NCI-H2081 treated with DMSO at 0.1 percent for 48 hours (cell line): ENCODE measurements at places on chromosomes 2 and 18.

DNA sequence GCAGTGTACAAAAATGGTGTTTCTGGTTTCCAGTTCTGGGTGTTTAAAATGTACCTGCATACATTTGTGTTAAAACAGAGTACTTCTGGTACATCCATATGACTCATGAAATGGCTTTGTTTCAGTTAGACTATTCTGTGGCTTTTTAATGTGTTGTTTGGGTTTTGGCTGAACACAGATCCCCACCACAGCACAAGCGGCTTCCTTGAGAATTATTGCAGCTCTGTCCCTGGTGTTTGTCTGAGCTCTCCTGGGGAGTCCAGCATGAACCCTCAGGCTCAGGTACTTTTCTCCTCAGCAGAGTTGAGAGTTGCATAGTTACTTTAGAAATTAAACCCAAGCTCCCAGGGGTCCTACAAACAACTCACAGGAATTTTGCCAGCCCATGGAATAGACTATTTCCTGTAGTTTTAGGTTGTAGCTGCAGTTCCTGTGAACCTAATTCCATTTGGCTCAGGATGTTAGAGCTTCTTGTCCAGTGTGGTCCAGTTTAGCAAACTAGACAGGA lies 64.8 kb upstream of the EML6 start:
- DNase-seq: no peak

DNA sequence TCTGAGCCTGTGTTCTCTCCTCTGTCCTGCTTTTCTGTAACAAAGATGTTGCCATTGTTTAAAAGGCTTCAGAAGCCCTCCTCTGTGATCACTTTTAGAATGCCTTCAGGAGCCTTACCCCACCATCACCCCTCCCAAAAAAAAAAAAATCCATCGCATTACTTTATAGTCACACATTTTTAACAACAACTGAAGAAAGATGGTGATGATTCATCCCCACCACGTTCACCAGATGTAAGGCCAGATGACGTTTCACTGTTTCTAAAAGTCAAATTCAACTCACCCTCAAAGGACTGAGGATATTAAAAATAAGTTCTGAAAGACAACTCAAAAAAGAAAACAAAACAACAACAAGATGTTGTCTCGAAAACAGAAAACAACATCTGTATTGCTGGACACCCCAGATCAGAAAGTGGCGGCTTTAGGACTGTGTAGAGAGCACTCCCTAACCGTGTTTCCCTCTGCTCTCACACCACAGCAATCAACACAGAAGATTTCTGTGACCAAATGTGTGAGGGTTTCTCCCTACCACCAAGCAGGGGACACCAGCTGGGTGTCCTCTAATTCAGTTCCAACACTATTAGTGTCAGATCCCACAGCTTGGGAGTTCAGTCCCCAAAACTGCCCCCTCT lies 61.9 kb upstream of the CREB1 start:
- DNase-seq: no peak

DNA sequence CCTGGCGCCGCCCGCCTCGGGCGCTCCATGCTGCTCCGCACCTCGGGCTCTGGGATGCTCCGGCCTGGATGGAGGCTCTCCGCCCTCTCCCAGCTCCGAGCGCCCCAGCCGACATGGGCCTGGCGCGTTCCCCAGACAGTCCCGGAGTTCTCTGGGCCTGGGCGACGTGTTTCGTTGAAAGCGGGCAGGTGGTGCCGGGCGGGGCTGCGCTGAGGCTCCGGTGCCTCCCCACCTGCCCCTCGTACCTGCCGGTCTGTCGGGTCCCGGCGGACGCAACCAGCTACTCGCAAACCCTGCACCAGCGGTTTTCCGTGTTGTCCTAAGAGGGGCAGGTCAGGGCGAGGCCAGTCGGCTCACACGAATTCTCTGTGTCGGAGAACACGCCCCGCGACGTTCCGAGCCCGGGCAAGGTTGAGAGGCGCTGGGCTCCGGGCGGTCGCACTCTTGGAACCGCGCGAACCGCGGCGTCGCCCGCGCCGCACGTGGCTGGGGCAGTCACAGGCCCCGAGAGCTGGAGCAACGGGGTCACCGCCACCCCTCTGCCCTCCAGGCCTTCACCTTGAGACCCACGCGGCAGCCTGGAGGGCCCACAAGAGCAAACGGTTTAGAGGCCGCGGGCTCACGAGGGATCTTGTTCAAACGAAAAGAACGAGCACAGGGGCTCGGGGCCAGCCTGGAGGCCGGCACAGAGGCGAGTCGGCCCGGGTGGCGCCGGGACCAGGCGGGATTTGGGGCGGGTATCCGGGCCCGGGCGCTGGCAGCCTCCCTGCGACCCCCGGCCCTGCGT lies 4.2 kb upstream of the SIX2 start:
- DNase-seq: no peak

GRCh38 chr2:390959-391358 lies 103.1 kb upstream of the ALKAL2 start:
- no peak for DNase-seq

- DNase-seq: no peak
Measured at GRCh38 chr2:57291209-57291608, 755.4 kb upstream of the VRK2 start.

- no peak for DNase-seq
Measured at GRCh38 chr2:20568501-20569463, 82.1 kb downstream of the HS1BP3 start.

DNA sequence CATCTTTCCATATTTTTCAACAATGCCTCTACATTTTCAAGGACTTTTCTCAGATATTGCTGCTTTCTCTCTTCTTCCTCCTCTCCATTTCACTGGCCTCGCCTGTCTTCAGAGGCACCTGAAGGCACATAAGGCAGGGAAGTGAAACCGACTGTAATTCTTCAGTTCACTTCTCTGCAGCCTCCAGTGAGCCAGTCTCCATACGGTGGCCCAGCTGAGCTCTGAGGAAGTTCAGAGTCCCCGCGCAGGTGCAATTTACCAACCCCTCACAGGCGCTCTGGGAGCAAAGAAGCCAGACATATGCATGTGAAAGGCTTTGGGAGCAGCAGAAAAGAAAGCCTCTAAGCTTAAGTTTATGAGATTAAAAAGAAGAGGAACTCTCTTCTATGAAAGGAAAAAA lies 12.4 kb downstream of the KLHL14 start:
- DNase-seq: no peak

GRCh38 chr2:182726473-182726872 lies 10.4 kb downstream of the DNAJC10 start:
- no peak for DNase-seq

GRCh38 chr2:33146102-33146501 lies 199.3 kb downstream of the LTBP1 start:
- DNase-seq: no peak

- DNase-seq: no peak
Measured at GRCh38 chr2:129354631-129355030, 624.8 kb upstream of the RAB6C start.

DNA sequence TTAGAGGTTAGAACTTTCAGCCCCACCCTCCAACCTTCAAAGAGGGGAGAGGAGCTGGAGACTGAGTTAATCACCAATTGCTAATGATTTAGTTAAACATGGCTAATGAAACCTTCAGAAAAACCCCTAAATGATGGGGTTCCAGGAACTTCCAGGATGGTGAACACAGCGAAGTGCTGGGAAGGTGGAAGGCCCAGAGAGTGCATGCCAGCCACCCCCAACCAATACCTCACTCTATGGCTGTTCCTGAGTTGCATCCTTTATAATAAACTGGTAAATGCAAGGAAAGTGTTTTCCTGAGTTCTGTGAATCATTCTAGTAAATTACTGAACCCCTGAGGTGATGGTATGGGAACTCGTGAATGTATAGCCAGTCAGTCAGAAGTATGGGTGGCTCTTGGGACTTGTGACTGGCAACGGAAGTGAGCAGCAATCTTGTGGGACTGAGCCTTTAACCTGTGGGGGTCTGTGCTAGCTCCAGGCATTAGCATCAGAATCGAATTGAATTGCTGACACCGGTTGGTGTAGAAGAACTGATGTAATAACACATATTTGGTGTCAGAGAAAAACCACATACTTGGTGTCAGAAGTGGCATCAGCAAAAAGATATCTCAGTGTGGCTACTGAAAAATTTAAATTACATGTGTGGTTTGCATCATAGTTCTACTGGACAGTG lies 37.4 kb downstream of the NPHP1 start:
- no peak for DNase-seq

- no peak for DNase-seq
Measured at GRCh38 chr18:74381621-74382295, 66.1 kb downstream of the C18orf63 start.

DNA sequence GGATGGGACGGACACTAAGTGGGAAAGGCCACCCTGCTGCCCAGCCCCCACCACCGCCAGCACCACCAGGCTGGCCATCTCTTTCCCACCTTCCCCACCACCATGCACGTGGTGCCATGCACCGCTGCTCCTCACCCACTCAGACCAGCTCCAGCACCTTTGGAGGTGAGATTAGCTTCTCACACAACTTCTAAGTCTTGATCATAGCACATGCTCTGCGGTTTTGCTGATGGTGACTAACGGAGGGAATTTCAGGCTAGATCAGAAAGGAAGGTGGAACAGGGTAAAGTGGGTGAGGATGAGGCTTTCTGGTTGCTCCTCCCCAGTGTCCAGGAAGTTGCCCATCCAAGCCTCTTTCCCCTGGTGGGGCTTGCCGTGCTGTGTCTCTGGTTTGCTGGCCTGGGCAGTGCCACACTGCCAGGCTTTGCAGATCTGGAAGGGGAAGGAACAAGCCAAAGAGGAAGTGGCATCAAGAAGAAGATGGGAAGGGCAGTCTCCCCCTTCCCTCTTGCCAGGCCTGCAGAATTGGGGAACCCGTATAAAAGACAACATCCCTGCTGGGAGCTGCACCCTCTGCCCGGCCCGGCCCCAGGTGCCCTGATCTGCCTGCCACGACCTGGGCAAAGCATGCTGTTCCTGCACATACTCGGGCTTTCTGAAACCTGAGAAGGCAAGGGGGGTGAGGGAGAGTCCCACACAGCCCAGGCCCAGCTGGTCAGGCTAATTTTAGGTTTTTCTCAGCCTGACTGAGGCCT lies 44.3 kb upstream of the CAB39 start:
- no peak for DNase-seq

- no peak for DNase-seq
Measured at GRCh38 chr18:29226213-29226612, 1049.3 kb upstream of the CDH2 start.

- DNase-seq: no peak
Measured at GRCh38 chr2:54520687-54521086, 64.6 kb downstream of the SPTBN1 start.

- no peak for DNase-seq
Measured at GRCh38 chr18:4888251-4889040, 308.6 kb downstream of the AKAIN1 start.

GRCh38 chr18:61924550-61924949 lies 31.7 kb upstream of the RNF152 start:
- DNase-seq: no peak

GRCh38 chr18:5574843-5575242 lies 31.0 kb upstream of the EPB41L3 start:
- no peak for DNase-seq

- DNase-seq: no peak
Measured at GRCh38 chr2:119293900-119294299, 70.3 kb downstream of the STEAP3 start.

- DNase-seq: no peak
Measured at GRCh38 chr2:195322324-195322723, 334.7 kb upstream of the SLC39A10 start.

GRCh38 chr2:188203776-188204175 lies 87.9 kb upstream of the GULP1 start:
- DNase-seq: no peak

DNA sequence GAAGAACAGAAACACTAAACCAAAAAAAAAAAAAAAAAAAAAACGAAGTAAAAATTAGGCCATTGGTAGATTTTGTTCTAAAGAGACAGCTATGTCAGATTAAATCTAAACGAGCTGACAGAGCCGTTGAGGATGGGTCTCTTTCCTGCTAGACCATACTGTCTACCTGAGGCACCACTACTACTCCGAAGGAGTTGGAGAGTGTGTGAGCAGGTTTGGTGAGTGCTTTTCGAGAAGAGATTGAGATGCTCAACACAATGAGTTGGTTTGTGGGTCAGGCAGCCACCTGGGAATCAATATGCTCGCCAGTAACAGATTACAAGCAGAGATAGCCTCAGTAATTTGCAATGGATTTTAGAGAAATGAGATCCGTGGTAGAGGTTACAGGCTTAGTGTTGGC lies 281.5 kb upstream of the EPAS1 start:
- no peak for DNase-seq

- DNase-seq: no peak
Measured at GRCh38 chr2:33577668-33578067, 21.4 kb downstream of the FAM98A start.

GRCh38 chr2:74104839-74105238 lies 42.9 kb downstream of the BOLA3 start:
- no peak for DNase-seq

GRCh38 chr2:146806364-146807005 lies 1038.3 kb upstream of the ACVR2A start:
- DNase-seq: no peak

DNA sequence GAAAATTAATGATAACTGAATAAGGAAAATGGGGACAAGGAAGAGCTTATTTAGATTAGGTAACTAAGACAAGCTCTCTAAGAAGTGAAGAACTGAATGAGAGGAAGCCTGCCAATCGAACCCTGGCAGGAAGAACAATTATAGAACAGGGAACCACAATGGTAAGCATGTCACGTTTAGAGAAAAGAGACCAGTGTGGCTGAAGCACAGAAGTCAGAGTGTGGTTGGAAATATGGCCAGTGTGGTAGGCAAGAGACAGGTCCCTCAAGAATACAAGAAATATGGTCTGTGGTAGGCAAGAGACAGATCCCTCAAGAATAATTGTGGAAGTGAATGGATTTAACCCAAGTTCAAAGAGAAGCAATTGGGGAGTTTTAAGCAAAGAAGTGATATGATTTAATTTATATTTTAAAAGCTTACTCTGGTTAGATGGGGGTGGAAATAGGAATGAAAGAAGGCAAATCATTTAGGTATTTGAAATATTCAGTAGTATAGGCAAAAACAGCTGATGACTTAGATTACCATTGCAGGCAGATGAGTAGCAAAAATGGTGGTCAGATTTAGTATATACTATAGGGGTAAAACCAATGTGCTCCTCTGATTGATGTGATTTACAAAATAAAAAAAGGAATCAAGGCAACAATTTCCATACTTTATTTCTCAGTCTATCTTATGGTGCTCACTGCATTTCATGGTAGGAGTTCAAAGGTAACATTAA lies 38.8 kb upstream of the ERMN start:
- no peak for DNase-seq

GRCh38 chr2:73488079-73488478 lies 102.4 kb downstream of the ALMS1 start:
- no peak for DNase-seq

DNA sequence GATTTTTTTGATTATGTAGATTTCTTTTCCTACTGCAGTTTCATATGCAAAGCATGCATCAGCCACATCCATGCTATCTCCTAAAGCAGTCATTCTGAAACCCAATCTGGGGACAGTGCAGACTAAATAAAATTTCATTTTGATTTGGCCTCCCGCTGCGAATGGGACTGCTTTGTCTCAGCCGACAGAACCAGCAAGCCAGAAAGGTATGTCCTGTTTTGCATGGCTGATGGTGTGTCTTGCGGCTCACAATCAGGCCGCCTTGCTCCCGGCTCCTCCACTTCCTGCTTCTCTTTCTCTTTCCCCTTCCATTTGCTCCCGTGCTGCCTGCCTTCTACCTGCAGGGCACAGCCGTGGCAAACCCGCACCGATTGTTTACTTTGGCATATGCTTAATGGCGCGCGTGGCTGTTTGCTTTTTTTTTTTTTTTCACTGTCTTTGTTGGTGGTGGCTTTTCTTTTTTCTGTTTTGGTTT lies 419.6 kb upstream of the POU3F3 start:
- DNase-seq: no peak

- DNase-seq: no peak
Measured at GRCh38 chr18:79525556-79526467, 130.1 kb downstream of the NFATC1 start.
